ENCODE measurements at places on chromosomes 13 and 19.
A peak's percentile ranks its signal among the peaks of the same experiment; 100 is the strongest.

GRCh38 chr13:51612867-51613266 is 28.6 kb downstream of the WDFY2 start:
- DNase-seq: no peak

GRCh38 chr13:35920816-35921215 is 210.4 kb downstream of the DCLK1 start:
- no peak for DNase-seq

GRCh38 chr13:34696741-34697140 is 245.3 kb upstream of the NBEA start:
- DNase-seq: no peak

DNA sequence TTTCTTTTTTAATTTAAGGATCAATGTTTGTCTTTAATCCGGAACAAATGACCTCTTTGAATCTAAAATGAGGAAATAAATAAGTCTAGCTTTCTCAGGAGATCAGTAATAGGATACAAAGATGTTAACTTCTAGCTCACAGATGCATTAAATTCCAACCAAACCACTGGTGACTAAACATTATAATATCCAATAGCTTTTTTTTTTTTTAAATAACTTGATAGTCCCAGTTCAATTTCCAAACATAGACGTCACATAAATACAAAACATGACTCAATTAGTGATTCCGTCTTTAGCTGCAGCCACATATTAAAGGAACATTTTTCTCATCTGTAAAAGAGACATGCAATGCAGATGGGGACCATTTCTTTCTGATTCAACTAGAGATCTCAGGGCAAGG is 390.5 kb upstream of the PCDH9 start:
- DNase-seq: no peak

GRCh38 chr13:75136151-75136550 is 345.8 kb downstream of the TBC1D4 start:
- DNase-seq: no peak

DNA sequence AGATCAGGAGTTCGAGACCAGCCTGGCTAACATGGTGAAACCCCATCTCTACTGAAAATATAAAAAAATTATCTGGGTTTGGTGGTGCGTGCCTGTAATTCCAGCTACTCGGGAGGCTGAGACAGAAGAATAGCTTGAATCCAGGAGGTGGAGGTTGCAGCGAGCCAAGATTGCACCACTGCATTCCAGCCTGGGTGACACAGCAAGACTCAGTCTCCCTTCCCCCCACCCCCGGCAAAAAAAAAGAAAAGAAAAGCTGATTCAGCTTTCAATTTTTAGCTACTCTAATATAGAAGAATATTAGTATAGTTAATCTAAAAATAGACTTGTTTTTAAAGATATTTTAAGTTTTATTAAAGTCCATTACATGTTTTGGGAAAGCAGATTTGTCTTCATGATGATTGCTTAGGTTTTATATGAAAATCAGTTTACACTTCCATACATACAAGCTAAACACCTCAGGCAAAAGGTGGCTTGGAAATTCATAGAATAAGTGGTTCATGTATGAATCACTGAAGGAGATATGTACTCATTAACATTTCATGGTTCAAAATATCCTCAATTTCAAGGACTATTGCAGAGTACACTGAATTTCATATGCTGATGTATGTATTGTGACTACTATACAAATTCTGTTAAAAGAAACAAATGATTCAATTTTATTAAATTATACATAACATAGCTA is 165.2 kb downstream of the TDRD3 start:
- no peak for DNase-seq

- no peak for DNase-seq
These were observed 9.7 kb downstream of the EFNA2 start for GRCh38 chr19:1295169-1296012.

GRCh38 chr13:54078271-54078870 is 1049.8 kb downstream of the OLFM4 start:
- DNase-seq: no peak

GRCh38 chr19:33758541-33759013 is 38.1 kb upstream of the KCTD15 start:
- no peak for DNase-seq

GRCh38 chr19:45217193-45217956 is 27.8 kb downstream of the EXOC3L2 start:
- no peak for DNase-seq

- peak; percentile 97 for DNase-seq
These were observed 7.1 kb upstream of the S1PR2 start for GRCh38 chr19:10238172-10238783.

DNA sequence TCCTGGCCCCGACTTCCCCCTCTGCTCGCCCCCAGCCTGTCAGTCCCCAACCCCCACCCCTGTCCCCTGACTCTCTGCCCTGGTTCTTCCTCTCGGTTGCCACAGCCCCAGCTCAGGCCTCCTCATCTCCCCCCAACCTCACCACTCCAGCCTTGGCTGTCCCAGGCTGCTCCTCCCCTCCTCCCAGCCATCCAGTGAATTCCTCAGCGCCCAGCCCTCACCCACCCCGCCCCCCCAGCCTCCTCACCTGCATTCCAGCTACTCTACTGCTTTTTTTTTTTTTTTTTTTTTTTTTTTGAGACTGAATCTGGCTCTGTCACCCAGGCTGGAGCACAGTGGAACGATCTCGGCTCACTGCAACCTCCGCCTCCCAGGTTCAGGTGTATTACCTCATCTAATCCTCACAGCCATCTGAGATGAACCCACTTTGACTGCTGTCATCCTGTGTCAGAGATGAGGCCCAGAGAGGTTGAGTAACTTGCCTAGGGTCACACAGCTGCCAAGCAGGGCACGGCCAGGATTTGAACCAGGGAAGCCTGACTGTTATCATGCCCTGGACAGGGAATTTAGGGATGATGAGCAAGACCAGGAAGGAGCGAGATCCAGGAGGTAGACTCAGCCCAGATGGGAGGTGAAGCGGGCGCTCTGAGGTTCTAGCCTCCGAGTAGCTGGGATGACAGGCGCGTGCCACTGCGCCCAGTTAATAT is 2.6 kb downstream of the SULT2B1 start:
- DNase-seq: no peak

- peak; percentile 33 for DNase-seq
These were observed 77.1 kb downstream of the GGACT start for GRCh38 chr13:100511466-100511865.

DNA sequence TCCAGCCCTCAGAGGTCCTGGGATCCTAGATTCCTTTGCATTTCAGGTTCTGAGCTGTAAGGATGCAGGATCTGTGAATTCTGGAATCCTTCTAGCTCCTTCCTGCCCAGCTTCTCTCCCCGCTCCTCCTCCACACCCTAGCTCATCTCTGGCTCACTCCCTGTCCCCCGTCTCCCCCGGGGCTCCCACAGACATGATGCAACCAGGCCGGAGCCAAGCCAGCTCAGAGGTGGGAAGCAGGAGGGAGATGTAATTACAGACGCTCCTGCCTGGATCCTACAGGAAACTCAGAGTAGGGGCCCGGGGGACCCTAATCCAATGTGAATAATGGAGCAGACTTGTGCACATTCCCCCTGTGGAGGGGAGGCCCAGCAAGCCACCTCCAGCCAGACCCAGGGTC is 4.5 kb downstream of the GNG8 start:
- DNase-seq: no peak

- no peak for DNase-seq
These were observed 41.2 kb upstream of the TPM4 start for GRCh38 chr19:16034958-16035560.

All from NCI-H1092 treated with DMSO at 0.1 percent for 48 hours (cell line).